ENCODE measurements at places on chromosomes 7 and 10.

GRCh38 chr10:99403674-99404073 is 26.8 kb downstream of the GOT1 start:
- no peak for DNase-seq

GRCh38 chr7:12586271-12586670 is 15.8 kb downstream of the SCIN start:
- no peak for DNase-seq

- no peak for DNase-seq
Measured at GRCh38 chr7:157972914-157973313, 614.7 kb downstream of the PTPRN2 start.

DNA sequence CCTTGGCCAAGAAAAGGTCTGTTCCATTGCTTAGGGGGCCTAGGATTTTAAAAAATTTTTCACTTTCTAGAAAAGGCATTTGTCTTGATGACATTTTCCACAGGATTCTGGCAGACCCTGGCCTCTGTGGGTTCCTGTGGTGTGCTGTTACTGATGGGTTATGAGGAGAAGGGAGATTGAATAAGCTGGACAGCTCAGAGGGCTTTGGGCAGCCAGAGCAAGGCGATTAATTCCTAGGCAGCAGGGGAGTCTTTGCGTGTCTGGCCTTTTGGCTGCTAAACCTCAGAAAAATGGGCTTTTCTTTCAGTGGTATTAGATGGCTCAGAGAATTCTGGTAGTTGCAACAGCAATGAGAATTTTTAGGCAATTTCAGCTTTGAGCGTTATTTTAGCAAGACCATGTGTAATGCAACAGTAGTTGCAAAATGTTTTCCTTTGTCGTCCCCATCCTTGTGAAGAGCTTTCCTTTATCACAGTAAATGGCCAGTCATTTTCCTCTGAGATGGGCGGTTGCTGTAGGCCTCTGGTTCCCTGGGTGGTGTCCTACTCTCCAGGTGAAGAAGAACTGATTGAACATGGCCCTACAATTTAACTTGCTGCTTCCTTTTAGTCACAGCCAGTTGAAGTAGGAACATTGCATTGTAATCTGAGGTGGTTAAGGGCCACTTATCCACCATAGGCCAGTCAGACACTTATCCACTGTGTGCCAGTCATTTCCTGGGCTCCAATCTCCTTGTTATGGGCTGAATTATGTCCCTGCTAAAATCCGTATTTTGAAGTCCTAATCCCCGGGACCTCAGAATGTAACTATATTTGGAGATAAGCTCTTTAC is 43.2 kb downstream of the SH2D4B start:
- no peak for DNase-seq

- no peak for DNase-seq
Measured at GRCh38 chr10:91287276-91287675, 66.8 kb downstream of the PCGF5 start.

DNA sequence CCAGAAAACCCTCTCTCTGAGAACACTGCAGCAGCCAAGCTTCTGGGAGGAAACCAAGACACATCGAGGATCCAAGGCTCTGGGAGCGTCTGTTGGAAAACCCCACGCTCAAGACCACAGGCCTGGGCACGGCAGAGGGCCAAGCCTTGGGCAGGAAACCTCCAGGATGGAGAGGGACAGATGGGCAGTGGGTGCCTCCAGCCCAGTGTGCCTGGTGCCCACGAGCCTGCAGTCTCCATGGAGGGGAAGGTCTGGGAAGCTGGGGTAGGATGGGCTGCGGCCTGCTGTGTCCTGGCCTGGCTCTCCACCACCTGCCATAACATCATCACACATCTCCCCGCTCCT is 96.1 kb downstream of the FAM53B start:
- DNase-seq, result no peak

Measured in fibroblast of skin of back (primary cell).